Stimulated activated CD4-positive, alpha-beta T cell treated with anti-CD3 and anti-CD28 coated beads, Interleukin-1b, Interleukin-23, amount 100 ng/mL, for 24 hours (primary cell): ENCODE measurements at places on chromosomes 4 and X.

DNA sequence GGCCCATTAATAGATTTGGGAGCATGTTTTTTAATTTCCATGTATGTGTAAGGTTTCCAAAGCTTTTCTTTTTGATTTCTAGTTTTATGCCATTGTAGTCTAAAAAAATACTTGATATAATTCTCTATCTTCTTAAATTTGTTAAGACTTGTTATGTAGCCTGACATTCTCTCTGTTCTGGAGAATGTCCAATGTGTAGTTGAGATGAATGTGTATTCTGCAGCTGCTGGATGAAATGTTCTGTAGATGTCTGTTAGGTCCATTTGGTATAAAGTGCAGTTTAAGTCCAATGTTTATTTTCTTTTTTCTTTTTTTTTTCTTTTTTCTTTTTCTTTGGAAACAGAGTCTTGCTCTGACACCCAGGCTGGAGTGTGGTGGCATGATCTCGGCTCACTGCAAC, 378.5 kb upstream of the MAD2L1 start:
- no peak for DNase-seq

DNA sequence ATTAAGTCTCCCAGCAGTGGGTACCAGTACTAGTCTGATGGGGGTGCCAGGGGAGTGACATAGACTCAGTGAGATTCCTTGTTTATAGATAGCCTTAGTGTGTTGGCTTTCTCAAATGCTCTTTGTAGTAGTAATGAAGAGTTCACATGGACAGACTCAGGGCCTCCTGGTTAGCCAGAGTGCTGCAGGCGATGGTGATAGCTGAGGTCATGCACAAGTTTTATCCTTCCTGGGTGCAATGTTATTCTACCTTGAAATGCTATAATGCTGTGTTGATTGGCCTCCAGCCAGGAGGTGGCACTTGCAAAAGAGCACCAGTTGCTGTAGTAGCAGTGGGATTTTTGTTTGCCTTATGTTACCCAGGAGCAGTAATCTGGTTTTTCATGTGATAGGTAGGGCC, 35.5 kb upstream of the ADH4 start:
- no peak for DNase-seq

GRCh38 chr4:80091184-80091583, 18.2 kb upstream of the ANTXR2 start:
- no peak for DNase-seq

GRCh38 chrX:103806862-103807474, 25.1 kb downstream of the RAB9B start:
- no peak for DNase-seq

- DNase-seq, result no peak
These were observed 217.0 kb downstream of the SOWAHB start for GRCh38 chr4:76680952-76681351.

DNA sequence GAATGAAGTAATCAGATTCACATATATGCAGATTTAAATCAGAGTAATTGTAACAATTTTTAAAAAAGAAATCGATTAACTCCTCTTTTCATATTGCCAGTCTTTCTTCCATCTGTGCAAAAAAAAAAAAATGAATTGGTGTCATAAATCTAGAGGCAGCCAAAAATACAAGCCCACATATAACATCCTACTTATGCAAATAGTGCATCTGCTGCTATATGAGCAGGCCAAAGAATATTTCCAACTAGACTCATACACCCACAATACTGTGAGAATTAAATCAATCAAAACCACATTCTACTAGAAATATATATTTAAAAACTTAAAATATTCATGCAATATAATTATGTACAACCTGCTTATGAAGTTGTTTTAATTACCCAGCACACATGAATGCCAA, 298.1 kb upstream of the TRAM1L1 start:
- no peak for DNase-seq

DNA sequence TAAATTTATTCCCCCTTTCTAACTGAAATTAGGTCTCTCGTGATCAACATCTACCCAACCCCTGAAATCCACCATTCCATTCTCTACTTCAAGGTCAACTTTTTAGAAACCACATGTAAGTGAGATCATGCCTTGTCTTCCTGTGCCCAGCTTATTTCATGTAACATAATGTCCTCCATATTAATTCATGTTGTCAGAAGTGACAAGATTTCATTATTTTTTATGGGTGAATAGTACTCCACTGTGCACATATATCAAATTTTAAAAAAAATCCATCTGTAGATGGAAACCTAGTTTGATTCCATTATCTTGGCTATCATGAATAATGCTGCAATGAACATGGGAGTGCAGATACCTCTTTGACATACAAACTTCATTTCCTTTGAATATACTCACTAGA, 1.5 kb downstream of the PPID start:
- no peak for DNase-seq

- no peak for DNase-seq
These were observed 76.4 kb downstream of the CBLL2 start for GRCh38 chrX:22349116-22349515.
